ENCODE measurements at places on chromosomes 4 and X.
A peak's percentile ranks its signal among the peaks of the same experiment; 100 is the strongest.

DNA sequence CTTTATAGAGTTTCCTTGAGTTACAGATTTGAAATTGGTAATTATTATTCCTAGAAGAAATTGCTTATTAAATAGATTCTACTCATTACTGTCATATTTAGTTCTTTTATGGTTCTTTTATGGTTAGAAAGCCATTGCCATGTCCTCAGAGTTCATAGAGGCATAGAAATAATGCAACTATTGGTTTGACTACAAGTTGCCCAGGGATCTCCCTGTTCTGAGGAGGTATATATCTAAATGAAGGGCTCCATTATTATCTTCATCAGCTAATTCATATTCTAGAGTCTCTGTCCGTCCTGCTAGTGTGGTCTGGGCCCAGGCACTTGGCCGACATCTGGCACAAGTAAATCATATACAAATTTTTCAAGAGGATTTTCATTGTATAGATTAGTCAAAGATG is 535.7 kb downstream of the PPP4R3C start:
- no peak for DNase-seq

- no peak for DNase-seq
Measured at GRCh38 chrX:107753187-107753586, 22.4 kb downstream of the TSC22D3 start.

- no peak for DNase-seq
Measured at GRCh38 chr4:74789518-74789917, 4.8 kb downstream of the BTC start.

GRCh38 chrX:132127743-132128142 is at the start of gene FRMD7:
Gene FRMD7, minus strand, starts transcription at chrX:132128020. Its CDS starts 176 bp downstream, at chrX:132127844.
- DNase-seq: no peak

DNA sequence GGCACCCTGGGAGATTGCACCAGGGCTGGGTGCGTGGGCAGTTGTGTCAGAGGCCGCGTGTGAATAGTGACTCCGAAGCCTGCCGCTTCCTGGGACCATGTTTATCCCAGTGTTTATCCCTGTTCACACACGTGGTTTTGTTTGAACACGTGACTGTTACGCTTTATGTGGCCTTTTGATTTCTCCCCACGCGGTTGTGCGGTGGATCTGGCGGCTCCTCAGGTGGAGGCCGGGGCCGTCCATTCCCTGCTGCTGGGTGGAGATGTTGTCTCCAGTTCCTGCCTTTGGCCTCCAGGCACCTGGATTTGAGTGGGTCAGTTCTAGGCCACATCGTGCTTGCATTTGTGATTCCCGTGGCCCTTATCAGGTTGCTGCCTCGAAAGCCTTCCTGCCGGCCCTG is 35.1 kb downstream of the NELFA start:
- no peak for DNase-seq

GRCh38 chr4:24278693-24279092 is 305.7 kb downstream of the DHX15 start:
- DNase-seq: no peak

GRCh38 chr4:3010998-3011397 is 47.6 kb downstream of the GRK4 start:
- DNase-seq: no peak

DNA sequence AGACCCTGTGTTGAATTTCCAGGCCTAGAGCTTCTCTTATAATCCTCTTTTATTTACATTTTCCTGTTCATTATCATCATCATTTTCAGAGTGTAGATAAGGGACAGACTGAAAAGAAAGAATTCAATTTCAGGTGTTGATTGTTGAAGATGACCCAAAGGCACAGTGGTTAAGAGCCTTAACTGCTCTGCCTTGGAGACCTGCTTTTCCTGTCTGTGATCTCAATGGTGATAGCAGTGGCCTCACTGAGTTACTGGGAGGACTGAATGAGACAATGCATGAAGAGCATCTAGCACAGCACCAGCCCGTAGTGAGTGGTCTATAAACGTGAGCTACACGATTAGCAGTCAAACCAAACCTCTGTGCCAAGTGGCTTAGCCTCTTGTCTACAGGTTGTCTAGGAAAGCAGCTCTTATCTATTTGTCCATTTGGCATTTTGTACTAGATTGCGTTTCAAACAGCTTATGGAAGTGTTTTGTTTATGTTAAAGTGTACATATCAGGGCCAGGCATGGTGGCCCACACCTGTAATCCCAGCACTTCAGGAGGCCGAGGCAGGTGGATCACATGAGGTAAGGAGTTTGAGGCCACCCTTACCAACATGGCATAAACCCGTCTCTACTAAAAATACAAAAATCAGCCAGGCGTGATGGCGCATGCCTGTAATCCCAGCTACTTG is 41.5 kb downstream of the SETD7 start:
- DNase-seq: no peak

DNA sequence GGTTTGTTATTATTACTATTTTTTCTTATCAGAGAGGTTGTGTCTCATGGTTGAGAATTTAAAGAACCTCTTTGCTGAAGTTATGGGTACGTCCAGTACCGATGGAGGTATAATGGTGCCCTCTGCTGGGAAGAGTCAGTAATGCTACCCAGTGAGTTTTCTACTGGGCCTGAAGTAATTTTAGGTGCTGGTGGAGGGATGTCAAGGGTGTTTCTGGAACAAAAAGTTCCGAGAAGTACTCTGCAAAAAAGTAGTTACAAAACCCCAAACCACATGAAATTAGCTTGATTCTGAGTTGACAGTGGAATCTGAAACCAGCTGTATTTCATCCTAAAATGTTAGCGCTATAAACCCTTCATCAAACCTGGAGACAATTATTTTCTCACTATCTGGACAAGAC is 102.5 kb upstream of the MID1 start:
- DNase-seq: no peak

- DNase-seq: no peak
Measured at GRCh38 chrX:34578237-34578636, 78.8 kb downstream of the TMEM47 start.

GRCh38 chr4:42371305-42372252 is 25.7 kb upstream of the SHISA3 start:
- DNase-seq: no peak

DNA sequence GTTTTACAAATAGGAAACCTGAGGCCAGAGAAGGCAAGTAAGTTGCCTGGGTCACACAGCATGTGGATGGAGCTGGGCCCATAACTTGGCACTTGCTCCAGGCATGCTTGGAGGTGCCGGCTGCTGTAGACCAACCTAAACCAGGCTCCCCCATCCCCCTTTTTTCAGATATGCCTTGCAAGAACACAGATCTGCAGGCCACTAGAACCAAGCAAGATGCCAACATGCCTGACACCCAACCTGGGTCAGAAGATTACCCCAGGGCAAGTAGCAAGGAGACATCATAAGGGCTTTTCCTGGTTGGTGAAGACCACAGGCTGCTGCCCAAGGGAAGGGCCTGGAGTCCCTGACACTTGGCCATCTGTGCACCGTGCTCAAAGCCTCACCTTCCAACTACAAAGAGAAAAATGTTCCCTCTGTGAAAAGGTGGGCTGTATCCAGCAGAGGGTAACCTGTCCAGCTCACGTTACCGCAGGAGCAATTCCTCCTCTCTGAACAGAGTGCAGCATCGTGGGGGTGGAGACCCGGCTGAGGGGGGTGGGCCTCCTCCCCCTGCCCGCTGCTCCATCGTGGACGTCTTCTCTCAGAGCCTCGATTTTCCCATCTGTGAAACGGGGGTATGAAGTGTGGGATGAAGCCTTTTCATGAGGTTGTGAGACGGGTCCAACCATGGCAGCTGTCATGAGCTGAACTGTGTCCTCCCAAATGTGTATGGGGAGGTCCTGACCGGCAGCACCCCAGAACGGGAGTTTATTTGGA is 23.0 kb downstream of the HMX1 start:
- no peak for DNase-seq

GRCh38 chrX:46903458-46904242 is 8.6 kb upstream of the JADE3 start:
- peak; percentile 29 for DNase-seq

GRCh38 chr4:158778156-158778711 is 9.4 kb downstream of the FNIP2 start:
- no peak for DNase-seq

DNA sequence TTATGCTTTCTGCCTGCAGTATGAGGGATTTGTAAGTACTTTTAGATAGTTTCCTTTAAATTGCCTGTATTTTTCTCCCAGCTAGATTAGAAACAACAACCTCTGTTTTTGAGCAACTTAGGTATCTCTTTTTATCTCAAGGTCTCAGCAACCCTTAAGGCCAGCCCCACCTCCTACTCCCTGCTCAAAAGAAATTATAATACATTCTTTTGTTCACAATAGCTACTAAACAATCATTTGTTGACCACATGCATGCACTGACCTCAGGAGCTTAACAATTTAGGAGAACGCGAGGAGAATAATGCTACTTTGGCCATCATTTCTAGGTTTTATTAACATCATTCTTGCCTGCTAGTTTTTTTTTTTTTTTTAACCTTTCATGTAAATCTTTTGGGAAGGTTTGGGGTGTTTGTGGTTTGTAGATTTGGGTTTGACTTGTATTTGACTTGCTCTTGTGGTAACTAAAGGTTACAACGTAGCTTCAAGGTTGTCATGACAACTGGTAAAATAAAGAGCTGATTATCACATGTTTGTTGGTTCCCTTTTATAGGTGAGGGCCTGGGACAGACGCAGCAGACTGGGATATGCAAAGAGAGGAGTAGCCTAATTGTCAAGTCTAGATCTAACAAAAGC is 145.4 kb upstream of the PLAC1 start:
- DNase-seq: no peak

GRCh38 chr4:13982010-13982409 is 354.5 kb upstream of the BOD1L1 start:
- no peak for DNase-seq

DNA sequence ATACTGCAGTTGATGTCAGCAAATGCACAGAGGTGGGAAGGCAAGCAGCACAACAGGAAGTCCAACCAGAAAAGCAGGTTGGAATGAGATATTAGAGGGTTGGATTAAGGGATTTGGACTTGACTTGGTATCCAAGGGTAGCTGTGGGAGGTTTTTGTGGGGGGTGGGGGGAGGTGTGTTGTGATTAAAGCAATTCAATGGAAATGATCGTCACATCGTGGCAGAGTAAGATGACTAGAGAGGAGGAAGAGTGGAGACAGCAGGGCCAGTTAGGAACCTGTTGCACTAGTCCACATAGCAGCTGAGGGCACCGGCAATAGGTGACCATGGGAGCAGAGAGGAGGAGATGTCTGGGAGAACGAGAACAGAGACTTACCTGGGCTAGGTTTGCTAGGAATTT is 2.4 kb downstream of the SLC25A43 start:
- no peak for DNase-seq

DNA sequence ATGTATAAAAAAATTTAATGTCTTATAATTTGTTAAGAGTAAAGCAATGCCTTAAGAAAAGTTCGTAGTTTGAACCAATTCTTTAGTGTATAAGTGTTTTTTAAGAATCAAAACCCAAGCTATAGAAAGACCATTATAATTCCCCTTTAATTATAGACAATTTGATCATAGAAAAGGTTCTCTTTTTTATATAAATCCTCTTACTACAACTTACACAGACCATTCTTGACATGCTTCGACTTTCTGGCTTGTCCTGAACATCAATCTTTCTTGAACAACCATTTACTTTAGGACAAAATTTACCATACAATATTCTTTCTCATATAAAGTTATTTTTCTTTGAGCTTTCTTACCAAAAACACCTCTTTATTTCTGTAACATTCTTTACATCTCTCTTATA is 330.5 kb upstream of the SPANXN1 start:
- DNase-seq: no peak

DNA sequence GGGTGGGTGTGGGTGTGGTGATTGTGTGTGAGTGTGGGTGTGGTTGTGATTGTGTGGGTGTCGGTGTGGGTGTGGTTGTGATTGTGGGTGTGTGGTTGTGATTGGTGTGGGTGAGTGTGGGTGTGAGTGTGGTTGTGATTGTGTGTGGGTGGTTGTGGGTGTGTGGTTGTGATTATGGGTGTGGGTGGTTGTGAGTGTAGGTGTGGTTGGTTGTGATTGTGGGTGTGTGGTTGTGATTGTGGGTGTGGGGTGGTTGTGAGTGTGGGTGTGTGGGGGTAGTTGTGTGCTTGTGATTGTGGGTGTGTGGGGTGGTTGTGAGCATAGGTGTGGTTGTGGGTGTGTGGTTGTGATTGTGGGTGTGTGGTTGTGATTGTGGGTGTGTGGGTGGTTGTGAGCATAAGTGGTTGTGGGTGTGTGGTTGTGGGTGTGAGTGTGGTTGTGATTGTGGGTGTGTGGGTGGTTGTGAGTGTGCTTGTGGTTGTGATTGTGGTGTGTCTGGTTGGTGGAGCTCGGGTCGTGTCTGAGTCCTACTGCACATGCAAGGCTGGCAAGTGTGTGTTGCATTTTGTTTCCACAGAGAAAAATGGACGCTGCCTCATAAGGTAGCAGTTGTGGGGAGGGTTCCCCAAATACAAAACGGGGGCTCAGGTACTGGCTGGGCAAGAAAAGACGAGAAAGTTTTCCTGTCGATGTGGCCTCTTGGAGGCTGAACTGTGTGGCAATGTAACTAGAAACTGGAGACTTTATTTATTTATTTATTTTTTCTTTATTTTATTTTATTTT is 116.7 kb downstream of the UBE2K start:
- DNase-seq: no peak

GRCh38 chr4:24213961-24214360 is 324.1 kb upstream of the PPARGC1A start:
- DNase-seq: no peak

DNA sequence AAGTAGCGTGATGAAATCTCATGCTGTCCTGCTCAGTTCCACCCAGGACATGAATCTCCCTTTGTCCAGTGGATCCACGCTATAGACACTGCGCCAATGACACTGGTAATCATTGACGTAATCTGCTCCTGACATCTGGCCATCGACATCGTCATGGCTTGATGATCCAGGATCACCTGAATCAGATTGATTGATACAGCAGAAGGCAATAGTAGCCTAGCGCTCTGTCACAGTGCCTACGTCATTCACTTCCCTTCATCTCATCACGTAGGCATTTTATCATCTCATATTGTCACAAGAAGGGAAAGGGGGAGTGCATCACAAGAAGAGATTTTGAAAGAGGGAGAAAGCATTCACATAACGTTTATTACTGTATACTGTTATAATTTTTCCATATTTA is 68.8 kb downstream of the STK32B start:
- no peak for DNase-seq

- no peak for DNase-seq
Measured at GRCh38 chr4:174120446-174121295, 162.8 kb downstream of the FBXO8 start.

GRCh38 chrX:47515941-47516665 is 33.1 kb upstream of the ZNF41 start:
- DNase-seq: no peak

DNA sequence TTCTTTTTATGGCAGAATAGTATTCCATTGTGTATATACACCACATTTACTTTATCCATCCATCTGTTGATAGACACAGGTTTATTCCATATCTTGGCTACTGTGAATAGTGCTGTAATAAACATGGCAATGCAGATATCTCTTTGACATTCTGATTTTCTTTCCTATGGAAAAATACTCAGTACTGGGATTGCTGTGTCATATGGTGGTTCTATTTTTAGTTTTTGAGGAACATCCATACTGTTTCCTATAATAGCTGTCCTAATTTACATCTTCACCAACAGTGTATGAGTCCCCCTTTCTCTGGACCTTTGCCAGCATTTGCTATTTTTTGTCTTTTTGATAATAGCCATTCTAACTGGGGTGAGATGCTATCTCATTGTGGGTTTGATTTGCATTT is 73.5 kb downstream of the GPAT3 start:
- DNase-seq: no peak

GRCh38 chrX:11954176-11954575 is 184.1 kb upstream of the FRMPD4 start:
- DNase-seq: no peak

GRCh38 chrX:39688576-39689375 is 409.0 kb downstream of the BCOR start:
- no peak for DNase-seq

GRCh38 chr4:54842656-54843055 is 184.9 kb downstream of the KIT start:
- DNase-seq: no peak

- DNase-seq: no peak
Measured at GRCh38 chrX:36581030-36581429, 427.1 kb upstream of the FAM47C start.
